ENCODE measurements at places on chromosomes 4 and X. TPM values are rescaled to one million over a fixed set of nuclear protein-coding genes. Genes with fewer than 3 reads are reported as not detected.

Gene P2RY8
- 119 TPM for polyA plus RNA-seq

Gene JCHAIN
- polyA plus RNA-seq: 3.3 TPM

Gene ACSL1
- 7.3 TPM for polyA plus RNA-seq

Gene MAOB
- 0.19 TPM for polyA plus RNA-seq

Gene TCEAL6
- polyA plus RNA-seq: not detected

Gene AFF2
- polyA plus RNA-seq: not detected

Gene S100P
- 1.5 TPM for polyA plus RNA-seq

Gene MAGEB2
- polyA plus RNA-seq: not detected

Gene SPANXC
- polyA plus RNA-seq: not detected

Gene AREG
- 28.8 TPM for polyA plus RNA-seq

Gene CLGN
- not detected for polyA plus RNA-seq

Gene AR
- not detected for polyA plus RNA-seq

Gene KLF8
- 2.7 TPM for polyA plus RNA-seq

Gene NHSL2
- 29.0 TPM for polyA plus RNA-seq

Gene ARHGAP24
- polyA plus RNA-seq: not detected

Gene UGT2B17
- polyA plus RNA-seq: not detected

Gene ZFP92
- 0.19 TPM for polyA plus RNA-seq

Gene CCDC160
- polyA plus RNA-seq: not detected

Gene C4orf54
- not detected for polyA plus RNA-seq

Gene REELD1
- polyA plus RNA-seq: not detected

Gene ZNF185
- polyA plus RNA-seq: 3.2 TPM

Gene LIN54
- 5.5 TPM for polyA plus RNA-seq

Gene MEPE
- polyA plus RNA-seq: not detected

Gene ERVMER34-1
- not detected for polyA plus RNA-seq

Gene GPC3
- polyA plus RNA-seq: not detected

Gene APOOL
- polyA plus RNA-seq: 1.2 TPM

Gene SPOCK3
- polyA plus RNA-seq: not detected

Gene GPRIN3
- 5.5 TPM for polyA plus RNA-seq

Gene SPACA5
- not detected for polyA plus RNA-seq

Gene ADAMTS3
- not detected for polyA plus RNA-seq

Gene RNF128
- not detected for polyA plus RNA-seq

Gene SSX4
- polyA plus RNA-seq: not detected

Gene XAGE1A
- polyA plus RNA-seq: not detected

Gene SYNPO2
- 0.13 TPM for polyA plus RNA-seq

Gene GCNA
- 0.63 TPM for polyA plus RNA-seq

Gene SERPINA7
- not detected for polyA plus RNA-seq

Gene KCTD8
- not detected for polyA plus RNA-seq

Gene CD38
- 133 TPM for polyA plus RNA-seq
